ENCODE measurements at places on chromosomes 4 and X. TPM values are rescaled to one million over a fixed set of nuclear protein-coding genes. Genes with fewer than 3 reads are reported as not detected.

Gene FGFBP1
- total RNA-seq: not detected

Gene BMPR1B
- 0.20 TPM for total RNA-seq

Gene SSX2B
- total RNA-seq: not detected

Gene SEC24B
- total RNA-seq: 11.9 TPM

Gene ZNF518B
- total RNA-seq: 18.1 TPM

Gene GBA3
- not detected for total RNA-seq

Gene ADAMTS3
- 0.40 TPM for total RNA-seq

Gene CLDN2
- total RNA-seq: not detected

Gene PNCK
- not detected for total RNA-seq

Gene FOXR2
- not detected for total RNA-seq

Gene RGN
- total RNA-seq: 0.65 TPM

Gene TGIF2LX
- not detected for total RNA-seq

Gene CTAG1A
- not detected for total RNA-seq

Gene ENPEP
- not detected for total RNA-seq

Gene RPL36A
- 241 TPM for total RNA-seq

Gene TASL
- not detected for total RNA-seq

Gene PDGFC
- total RNA-seq: 15.3 TPM

Gene GRIA3
- total RNA-seq: not detected

Gene PPP4R3C
- not detected for total RNA-seq

Gene LRAT
- total RNA-seq: not detected

Gene TMEM271
- not detected for total RNA-seq

Gene GAB1
- 10.2 TPM for total RNA-seq

Gene AFP
- total RNA-seq: not detected

Gene MAPK10
- total RNA-seq: under 0.01 TPM

Gene LDB2
- total RNA-seq: 363 TPM

Gene ASB11
- total RNA-seq: not detected

Gene PAGE2B
- total RNA-seq: not detected

Gene SSR4
- 178 TPM for total RNA-seq

Gene KIAA1210
- not detected for total RNA-seq

Gene HELT
- total RNA-seq: not detected

Gene ANTXR2
- 21.0 TPM for total RNA-seq

Gene SOX3
- total RNA-seq: not detected

Gene SPRY1
- 18.3 TPM for total RNA-seq

Gene TMEM156
- 0.87 TPM for total RNA-seq

Gene OPN1LW
- 0.22 TPM for total RNA-seq

Gene UGT2B17
- not detected for total RNA-seq

Gene HHIP
- total RNA-seq: 59.1 TPM

Gene RBMXL3
- not detected for total RNA-seq

Gene TAF9B
- total RNA-seq: 11.9 TPM

Data from lung microvascular endothelial cell (primary cell).